ENCODE measurements at places on chromosomes 2 and 18.

GRCh38 chr2:219783359-219783975 lies 156.0 kb downstream of the SLC4A3 start:
- DNase-seq, result no peak

GRCh38 chr2:149451417-149452165 lies 121.2 kb downstream of the LYPD6 start:
- DNase-seq, result no peak

GRCh38 chr2:56688661-56689060 lies 504.9 kb downstream of the CCDC85A start:
- DNase-seq, result no peak

DNA sequence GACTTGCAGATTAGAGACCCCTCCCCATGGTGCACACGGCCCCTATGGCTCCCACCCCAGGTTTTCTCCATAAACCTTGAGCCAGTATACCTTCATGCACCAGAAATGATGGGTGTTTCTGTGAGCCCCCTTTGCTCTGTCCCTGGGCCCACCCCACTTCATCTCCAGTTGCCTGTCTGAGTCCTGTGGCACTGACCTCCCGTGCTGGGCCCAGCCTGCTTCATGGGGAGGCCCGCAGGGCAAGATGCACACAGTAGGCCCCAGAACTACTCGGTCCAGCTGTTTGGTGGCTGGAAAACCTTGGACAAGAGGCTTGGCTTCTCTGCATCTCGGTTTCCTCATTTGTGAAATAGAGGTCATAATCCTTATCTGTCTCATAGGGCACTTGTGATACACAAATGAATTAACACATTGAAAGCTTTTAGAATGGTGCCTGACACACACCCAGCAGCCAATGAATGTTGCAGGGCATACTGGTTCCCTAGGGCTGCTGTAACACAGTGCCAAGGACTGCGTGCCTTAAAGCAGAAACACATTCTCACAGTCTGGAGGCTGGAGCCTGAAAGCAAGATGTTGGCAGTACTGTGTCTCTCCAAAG lies 58.4 kb downstream of the SH3BP4 start:
- no peak for DNase-seq

GRCh38 chr2:176665086-176665485 lies 395.8 kb downstream of the MTX2 start:
- DNase-seq, result no peak
